GDM1 (cell line): ENCODE measurements at places on chromosomes 11 and 22.

DNA sequence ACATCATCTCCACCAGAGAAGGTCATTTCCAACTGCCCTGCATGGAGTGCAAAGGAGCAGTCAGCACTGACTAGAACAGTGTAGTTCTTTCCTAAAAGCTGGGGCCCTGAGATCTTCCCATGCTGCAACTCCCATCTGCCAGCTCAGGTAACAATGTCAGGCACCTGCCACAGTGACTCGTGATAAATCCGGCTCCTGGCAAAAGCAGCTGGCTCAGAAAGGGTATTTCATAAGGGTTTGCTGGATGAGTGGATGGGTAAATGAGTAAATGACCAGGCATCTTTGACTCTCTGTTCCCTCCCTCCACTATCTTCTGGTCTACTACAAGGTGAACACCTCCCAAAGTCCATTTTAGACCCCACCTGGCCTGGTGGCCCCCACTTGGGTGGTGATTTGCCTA lies 403.6 kb downstream of the NXPE2 start:
- no peak for DNase-seq

- DNase-seq = no peak
These were observed 20.7 kb downstream of the DMC1 start for GRCh38 chr22:38549101-38549894.

DNA sequence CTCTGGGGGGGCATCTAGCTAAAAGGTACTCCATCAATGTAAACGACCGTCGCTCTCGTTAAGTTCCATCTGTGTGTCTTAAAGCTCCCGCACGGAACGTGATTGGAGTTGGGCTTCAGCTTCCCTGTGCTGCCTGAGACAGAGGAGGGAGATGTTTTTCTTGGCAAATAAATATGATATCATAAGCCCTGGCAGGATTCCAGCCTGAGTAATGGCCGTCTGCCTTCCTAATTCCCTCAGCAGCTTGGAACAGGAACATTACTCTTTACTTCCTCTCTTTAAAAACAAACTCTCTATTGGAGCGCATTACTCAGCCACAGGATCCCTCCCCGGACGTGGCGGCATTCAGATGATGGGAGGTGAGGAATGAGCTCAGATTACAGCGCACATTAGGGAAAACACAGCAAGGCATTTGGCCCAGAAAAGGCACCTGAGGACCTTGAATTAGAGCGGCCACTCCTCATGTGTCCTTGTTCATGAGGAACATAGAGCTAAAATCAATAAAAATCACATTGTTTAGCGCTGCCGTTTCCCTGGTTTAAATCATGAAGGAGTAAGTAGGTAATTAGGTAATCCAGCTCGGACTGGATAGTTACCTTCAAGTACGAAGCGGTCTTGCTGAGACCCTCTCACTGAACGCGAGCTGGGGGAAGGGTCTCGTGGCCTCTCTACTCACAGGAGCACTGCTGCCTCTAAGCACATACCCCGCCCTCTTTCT lies 230.4 kb downstream of the ST3GAL4 start:
- DNase-seq = no peak

DNA sequence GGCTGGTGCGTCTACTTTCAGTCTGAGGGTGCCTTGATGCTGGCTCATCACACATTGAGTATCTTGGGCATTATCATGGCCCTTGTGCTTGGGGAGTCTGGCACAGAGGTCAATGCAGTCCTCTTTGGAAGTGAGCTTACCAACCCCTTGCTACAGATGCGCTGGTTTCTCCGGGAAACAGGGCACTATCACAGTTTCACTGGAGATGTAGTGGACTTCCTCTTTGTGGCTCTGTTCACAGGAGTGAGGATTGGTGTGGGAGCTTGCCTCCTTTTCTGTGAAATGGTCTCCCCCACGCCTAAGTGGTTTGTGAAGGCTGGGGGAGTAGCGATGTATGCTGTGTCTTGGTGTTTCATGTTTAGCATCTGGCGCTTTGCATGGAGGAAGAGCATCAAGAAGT lies 4.9 kb downstream of the TLCD5 start:
- no peak for DNase-seq

DNA sequence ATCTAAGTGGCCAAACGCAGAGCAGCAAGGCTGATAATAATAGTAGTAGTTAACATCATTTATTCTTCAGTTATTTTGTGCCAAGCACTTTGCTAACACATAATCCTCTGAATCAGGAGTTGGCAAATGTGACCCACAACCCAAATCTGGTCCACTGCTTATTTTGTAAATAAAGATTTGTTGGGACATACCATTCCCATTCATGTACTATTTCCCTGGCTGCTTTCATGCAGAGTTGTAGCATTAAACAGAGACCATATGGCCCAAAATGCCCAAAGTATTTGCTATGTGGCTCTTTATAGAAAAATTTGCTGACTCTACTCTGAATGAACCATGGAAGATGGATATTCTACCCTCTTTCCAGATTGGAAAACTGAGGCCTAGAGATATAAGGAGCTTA lies 50.3 kb downstream of the COMMD9 start:
- DNase-seq = no peak

- DNase-seq = no peak
These were observed 897.2 kb downstream of the TBC1D22A start for GRCh38 chr22:47659467-47660223.

- peak; percentile 4 for DNase-seq
These were observed 1.0 kb downstream of the VWCE start for GRCh38 chr11:61293867-61294716.

- DNase-seq = no peak
These were observed 1.8 kb upstream of the SLC15A3 start for GRCh38 chr11:60953781-60954180.

DNA sequence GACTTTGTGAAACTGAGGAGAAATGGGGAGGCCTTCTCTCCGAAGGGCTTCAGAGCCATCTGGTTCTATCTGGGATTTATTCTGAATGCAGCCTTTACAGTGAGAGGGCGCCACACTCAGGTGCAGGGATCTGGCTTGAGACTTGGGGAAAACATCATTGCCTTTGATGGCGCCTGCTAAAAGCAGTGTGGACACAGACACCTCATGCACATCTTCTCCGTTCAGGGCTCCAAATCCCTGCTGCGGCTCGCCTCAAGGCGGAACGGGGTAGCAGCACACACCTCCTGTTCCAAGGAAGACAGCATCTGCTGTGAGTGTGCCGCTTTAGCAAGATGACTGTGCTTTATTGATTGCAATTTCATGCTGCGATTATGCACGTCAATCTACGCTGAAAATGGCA lies 37.1 kb upstream of the OLFML1 start:
- DNase-seq = no peak

GRCh38 chr11:7981619-7982157 lies 5.4 kb upstream of the EIF3F start:
- no peak for DNase-seq

DNA sequence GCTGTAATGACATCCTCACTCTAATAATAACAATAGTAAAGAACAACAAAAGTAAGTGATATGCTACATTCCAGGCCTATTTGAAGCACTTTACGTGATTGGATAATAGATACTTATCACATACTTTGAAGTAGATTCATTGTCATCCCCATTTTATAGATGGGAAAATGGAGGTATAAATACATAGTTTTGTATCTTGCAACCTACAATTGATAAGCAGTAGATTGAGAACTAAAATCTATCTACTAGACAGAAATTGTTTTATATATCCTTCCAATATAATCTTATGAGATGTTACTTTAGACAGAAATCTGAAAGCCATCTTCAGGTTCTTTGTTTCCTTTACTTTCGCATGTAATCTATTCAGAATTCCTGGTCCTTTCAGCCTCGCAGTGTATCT lies 104.6 kb upstream of the CD44 start:
- DNase-seq = no peak

DNA sequence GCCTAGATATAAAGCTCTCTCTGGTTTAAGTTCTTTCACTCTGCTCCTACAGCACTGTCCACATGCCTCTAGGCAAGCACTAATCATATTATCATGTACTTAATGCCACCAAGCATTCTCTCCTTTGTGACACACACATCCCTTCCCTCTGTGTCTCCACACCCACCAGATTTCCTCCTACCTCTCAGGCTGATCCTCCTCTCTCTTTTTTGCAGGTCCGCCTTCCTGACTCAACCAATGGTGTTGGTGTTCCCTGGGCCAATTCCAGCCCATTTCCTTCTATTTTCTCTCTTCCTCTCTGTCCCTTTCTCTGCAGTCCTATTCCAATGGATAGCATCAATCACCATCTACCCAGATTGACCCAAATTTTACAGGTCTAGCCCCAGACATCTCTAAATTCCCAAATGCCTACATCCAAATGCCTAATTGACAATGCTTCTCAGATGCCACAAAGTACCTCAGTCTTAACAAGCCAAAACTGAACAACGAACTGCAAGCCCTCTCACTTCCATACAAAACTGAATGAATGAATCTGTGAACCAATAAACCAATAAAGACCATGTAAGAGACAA lies 504 bp upstream of the ZNF215 start:
- DNase-seq = no peak

- DNase-seq = no peak
These were observed 92.3 kb upstream of the SLC25A18 start for GRCh38 chr22:17470880-17471500.

DNA sequence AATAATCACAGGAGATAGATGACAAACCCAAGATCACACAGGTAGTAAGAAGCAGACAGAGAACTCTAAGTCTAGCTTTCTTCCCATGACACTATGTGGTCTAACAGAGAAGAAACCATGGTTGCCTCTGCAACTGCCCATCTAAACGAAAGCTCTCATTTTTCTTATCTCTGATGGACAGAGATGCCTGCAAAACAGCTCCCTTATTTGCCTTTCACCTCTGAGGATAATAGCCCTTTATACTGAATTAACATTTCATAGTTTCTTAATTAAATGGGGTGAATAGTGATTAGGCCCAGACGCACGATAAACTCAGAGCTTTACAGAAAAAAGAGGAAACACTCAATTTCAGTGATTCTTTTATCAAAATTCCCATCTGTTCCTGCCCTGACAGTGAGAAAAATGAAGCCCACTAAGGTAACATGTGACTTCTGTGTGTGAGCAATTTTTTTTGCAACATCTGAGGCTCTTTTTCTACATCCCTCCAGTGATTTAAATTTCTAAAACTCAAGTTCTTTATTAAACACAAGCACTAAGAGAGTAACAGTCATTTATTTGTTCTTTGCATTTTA lies 24.6 kb downstream of the OR2AG2 start:
- no peak for DNase-seq
